ENCODE measurements at places on chromosomes 11 and 22.
A peak's percentile ranks its signal among the peaks of the same experiment; 100 is the strongest.

GRCh38 chr11:119107538-119108145 is 498 bp downstream of the C2CD2L start:
- no peak for DNase-seq

- no peak for DNase-seq
Measured at GRCh38 chr11:67284811-67285540, 4.1 kb upstream of the ANKRD13D start.

DNA sequence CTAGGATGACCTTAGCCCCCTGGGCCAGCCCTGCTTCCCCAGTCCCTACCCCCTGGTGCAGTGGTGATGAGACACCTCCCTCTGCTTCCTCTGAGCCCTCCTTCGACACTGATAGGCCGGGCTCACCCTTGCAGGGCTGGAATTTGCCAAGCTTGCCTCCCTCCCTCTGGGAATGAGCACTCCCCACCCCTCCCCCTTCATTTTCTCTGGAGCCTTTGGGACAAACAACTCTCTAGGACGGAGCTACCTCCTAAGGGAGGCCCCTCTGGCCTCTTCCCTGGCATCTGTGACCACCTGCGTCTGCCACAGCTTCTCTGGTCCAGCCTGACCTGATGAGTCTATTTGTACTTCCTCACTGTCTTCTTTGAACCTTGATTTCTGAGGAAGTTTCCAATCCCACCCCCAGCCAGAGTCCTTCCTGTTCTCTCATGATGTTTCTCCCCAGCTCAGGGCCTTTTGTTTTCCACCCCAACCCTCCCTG is 53.3 kb upstream of the ADA2 start:
- DNase-seq: no peak

GRCh38 chr22:41302811-41303210 is 1.5 kb downstream of the ZC3H7B start:
- DNase-seq: no peak

DNA sequence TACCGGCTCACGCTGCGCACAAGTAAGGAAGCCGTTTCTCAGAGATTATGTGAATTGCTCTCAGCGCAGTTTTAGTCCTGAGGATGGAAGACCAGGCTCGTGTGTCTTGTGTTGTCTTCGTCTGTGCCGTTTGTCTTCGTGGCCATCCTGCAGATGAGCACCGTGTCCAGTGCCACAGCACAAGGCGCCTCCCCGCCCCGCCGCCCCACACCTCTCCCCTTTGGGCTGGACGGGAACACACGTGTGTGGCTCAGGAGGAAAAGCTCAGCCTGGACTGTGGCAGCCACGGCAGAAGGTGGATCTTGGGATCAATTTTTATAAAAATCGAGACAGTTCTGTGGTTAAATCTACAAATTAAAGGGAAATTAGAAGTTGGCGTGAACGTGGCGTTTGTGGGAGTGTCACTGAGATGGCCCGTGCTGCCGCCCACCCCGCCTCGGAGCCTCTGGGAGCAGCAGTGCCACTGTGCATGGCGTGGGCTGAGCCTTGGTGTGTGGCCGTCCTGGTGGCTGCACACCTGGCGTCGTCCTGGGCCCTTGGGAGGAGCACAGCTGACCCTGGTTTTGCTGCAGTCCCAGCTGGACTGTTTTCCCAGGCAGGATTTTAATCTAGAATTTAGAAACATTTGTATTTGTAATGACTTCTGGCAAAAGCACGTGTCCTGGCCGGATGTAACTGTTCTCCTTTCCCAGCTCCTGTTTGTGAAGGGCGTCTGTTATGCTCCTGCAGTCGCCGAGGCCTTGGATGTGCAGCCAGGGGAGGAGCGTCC is 25.8 kb downstream of the MUC6 start:
- DNase-seq: no peak

DNA sequence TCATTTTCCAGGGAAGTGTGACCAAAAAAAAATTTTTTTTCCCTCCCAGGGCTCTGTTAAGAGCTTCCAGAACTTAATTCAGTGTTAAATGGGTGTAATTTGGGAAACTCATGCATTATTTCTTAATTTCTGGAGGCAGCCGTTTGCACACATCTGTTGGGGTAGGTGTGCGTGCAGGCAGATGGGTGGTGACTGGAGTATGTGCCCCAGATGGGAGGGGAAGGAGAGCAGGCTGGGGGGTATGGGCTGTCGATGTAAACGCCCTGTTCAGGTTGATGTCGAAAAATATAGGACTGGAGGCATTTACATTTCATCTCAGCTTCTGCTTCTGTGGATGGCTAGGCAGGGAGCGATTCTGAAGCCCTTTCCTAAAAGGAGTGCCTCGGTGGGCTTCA is 13.7 kb upstream of the SHISAL1 start:
- DNase-seq: no peak

DNA sequence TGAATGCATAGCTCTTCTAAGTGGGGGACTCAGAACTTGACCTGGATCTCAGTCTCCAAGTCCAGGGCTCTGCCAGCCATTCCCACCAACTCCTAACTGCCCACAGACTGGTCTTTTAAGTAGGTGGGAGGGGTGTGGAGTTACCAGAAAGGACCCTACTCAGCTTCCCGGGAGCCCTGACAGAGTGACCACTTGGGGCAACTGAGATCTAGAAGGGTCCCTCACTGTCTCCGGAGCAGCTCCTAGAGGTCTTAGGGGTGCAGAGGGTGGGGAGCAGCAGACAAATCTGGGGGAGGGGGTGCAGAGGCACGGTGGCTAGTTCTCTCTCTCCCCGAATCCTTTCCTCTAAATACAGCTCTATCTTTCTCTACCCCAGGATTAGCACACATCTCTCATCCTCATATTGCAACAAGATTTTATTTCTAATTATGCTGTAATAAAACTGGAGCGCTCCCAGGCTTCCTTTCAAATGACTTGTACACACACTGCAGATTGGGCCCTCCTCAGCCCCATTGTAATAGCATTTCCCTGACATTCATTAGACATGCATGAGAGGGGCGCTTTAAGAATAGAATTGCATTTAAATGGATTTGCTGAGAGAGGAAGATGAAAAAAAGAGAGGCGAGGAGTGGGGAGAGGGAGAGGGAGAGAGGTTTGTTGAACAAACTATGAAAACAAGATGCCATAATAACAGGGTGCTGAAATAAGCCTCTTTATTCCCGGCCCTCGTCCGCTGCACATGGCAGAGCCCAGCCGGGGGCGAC is 219.0 kb downstream of the CEP164 start:
- DNase-seq: no peak

- no peak for DNase-seq
Measured at GRCh38 chr22:31752096-31752847, 1.5 kb upstream of the DEPDC5 start.

- DNase-seq: no peak
Measured at GRCh38 chr11:26063915-26064314, 268.0 kb upstream of the ANO3 start.

DNA sequence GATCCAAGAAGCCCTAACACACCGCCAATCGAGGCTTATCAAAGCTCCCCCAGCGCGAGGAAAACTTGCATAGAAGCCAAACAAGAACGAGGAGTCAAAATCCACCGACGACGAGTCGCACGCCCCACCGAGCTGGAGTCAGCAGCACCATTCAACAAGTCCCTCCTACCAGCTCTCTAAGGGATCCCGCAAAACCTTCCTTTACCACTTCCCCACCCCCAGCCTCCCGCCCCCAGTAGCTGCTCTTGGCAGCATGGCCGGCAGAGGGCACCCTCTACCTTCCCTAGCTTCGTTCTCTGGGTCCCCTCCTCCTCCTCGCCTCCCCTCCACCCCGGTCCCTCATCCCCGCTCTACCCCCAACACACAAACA is 1.4 kb downstream of the BDNF start:
- DNase-seq: peak; percentile 22

DNA sequence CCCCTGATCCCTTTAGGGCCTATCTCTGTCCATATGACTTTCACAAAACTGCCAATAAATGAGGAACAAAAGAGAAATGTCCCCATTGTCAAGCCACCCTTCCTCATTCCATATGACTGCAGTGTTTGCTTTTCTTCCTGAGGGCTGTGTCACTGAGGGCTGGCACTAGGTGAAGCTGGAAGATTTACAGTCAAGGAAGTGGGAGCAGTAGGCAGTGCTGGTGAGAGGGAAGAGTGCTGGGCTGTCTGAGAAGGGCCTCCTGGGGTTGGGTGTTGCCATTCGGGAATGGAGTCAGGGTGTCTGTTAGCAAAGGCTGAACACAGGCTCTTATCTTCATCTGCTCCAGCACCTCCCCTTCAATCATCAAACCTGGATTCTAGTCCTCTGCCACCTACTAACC is 30.9 kb downstream of the INSC start:
- no peak for DNase-seq

GRCh38 chr11:102386136-102386734 is 39.2 kb downstream of the BIRC2 start:
- DNase-seq: no peak

DNA sequence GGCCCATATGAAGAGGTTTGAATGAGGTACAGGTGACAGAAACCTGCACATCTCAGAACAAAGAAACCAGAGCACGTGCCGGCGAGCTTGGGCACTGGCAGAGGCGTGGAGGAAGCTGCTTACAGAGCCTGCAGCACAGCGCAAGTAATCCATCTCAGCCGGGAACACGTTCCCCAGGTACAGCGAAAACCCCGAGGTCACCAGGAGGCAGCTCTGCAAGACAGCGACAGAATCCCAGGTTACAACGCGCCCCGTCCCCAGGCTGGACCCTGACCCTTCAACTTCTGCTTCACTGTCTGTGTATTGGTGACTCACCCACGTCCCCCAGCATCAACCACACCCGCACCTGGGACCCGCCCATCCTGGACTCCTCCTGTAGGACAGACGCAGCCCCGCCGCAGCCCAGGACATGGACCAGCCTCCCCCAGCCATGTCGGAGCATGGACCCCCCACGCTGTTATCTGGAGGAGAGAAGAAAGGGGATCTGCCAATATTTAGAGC is 2.2 kb downstream of the MLC1 start:
- DNase-seq: no peak

DNA sequence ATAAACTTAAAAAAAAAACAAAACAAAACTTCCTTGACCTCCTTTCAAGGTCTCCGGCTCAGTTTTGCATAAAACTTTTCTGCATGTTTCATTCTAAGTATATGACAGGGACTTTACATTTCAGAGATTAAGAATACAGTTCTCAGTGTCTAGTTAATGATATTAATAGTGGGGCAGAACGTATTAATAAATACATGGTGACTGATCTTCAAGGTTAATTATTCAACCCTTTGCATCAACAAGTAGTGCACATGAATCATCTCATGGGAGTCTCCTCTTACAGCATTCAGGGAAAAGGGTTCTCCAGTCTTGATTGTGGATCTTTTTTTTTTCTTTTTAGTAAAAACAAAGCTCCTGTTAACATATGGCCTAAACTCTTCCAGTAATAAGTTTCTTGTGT is 146.8 kb downstream of the KIRREL3 start:
- DNase-seq: no peak

DNA sequence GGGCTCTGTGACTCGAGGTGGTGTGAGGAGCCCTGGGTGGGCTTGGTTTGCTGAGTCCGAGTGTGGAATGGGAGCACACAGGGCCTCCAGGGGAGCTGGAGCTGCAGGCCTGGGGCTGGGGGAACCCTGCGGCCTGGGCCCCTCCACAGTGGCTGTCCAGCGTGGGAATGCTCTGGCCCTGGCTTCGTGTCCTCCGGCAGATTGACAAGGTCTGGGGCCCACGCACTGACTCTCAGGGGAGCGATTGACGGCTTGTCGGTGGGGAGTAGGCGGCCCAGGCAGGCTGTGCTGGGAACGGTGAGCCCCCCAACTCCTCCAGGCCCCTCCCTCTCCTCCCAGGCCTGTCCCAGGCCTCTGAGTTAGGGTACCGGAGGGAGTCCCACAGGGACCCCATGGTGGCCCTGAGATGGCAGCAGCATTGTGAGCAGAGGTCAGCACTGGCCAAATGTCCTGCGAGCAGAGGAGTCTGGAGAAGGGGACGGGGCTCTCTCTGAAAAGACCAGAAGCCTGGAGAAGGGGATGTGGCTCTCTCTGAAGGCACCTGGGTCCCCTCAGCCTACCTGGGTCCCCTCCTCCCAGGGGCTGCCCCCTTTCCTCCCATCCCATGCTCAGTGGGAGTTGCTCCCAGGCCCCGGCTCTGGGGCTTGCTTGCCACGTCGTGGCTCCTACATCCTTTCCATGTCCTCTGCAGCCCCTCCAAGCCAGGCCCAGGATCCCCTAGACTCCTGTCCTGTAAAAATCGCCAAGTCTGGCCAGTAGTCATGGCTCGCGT is 23.8 kb upstream of the MYEOV start:
- DNase-seq: no peak

DNA sequence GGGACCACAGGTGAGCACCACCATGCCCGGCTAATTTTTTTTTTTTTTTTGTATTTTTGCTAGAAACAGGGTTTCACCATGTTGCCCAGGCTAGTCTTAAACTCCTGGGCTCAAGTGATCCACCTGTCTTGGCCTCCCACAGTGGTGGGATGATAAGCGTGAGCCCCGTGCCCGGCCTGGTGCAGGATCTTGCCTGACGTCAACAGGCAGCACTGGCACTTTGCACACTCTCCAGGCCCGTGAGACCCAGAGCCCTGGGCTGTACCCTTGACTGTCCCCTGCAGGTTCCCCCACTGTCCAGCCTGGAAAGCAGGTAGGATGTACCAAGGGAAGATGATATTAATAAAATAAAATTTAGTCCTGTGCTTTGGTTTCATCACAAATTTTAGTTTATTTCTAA is 29.1 kb upstream of the PANX2 start:
- DNase-seq: no peak

GRCh38 chr11:119782739-119783072 is 53.7 kb upstream of the NECTIN1 start:
- DNase-seq: no peak

DNA sequence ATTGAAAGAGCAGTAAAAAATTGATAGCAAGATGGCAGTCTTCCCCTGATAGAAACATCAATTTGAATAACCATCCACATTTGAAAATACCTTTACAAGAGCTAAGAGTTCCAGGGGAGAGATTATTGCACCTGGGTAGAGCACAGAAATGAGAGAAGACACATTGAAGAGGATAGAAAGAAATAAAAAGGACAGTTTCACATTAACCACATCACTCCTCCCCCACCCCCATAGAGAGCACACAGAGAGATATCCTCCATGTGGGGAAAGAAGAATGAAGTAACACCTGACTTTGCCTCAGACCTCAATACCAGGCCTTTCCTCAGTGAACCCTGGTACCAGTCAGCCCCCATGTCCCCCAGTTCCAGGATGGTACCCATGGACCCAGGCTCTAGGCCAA is 486.7 kb downstream of the FAM181B start:
- DNase-seq: no peak

GRCh38 chr22:28030473-28030872 is 111.4 kb upstream of the PITPNB start:
- no peak for DNase-seq

- DNase-seq: no peak
Measured at GRCh38 chr11:44003736-44004451, 43.9 kb upstream of the ACCSL start.

Data from activated naive CD4-positive, alpha-beta T cell (primary cell).